Left renal cortex interstitium (tissue), 4 donors: ENCODE measurements at places on chromosomes 3 and 15. TPM values are rescaled to one million over a fixed set of nuclear protein-coding genes. Genes with fewer than 3 reads are reported as not detected.

CDC25A gene
- polyA plus RNA-seq = 10.4 TPM

SNURF gene
- polyA plus RNA-seq = 8.3 TPM

DNA sequence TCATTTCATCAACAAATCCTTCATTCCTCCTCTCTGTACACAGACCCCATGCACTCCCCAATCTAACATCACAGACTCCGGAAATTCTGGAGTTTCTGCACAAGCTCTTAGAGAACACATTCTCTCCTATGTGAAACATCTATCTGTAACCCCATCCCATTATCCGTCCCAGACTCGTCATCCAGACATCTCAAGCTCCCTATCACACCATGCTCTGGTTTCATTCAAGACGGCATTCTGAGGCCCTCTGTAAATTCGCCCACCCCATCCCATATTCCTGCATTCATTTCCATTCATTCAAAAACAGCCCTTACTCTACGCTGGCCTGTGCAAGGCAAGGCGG is 575 bp downstream of the LEO1 start:
- no peak for DNase-seq

- DNase-seq = no peak
Measured at GRCh38 chr15:99983886-99984286, 250.6 kb upstream of the LYSMD4 start.

DNA sequence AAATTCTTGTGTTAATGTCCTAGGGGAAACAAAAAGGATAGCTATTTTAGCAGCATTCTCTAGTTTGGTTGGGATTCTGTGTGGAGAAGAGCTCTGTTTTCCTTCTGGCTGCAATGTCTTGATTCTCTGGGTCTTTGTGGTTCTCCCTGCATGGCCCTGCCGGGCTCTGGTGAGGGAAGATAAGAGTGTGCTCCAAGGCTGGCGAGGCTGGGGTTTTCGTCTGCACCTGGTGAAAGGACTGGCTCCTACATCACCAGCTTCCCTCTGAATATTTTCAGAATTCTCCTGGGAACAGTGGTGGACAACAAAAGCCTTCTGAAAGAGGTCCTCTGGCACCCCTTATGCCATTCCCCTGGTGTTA is 38.1 kb upstream of the SFMBT1 start:
- no peak for DNase-seq
